Prostate gland (tissue), 2 donors: ENCODE measurements at places on chromosomes 5 and 9.

DNA sequence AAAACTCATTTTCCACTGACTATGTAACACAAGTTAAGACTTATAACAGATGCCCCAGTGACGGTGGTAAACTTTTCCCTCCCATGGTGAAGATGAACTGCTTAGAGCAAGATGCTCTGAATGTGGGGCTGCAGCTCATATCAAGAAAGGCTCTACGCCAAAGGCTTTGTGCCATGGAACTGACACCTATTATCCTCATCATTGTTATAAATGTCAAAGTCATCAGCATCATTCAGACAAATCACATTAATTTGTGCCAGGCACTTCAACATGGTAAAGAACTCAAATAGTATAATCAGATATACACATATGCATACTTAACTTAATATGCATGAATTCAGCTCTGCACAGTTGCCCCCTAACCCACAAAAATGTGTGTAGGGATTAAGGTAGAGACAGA lies 305.9 kb upstream of the ATP10B start:
- DNase-seq = no peak

- no peak for DNase-seq
Observed at GRCh38 chr5:80559244-80559643, 10.8 kb downstream of the ANKRD34B start.

- DNase-seq = no peak
Observed at GRCh38 chr9:84277646-84278045, 62.9 kb downstream of the SLC28A3 start.

DNA sequence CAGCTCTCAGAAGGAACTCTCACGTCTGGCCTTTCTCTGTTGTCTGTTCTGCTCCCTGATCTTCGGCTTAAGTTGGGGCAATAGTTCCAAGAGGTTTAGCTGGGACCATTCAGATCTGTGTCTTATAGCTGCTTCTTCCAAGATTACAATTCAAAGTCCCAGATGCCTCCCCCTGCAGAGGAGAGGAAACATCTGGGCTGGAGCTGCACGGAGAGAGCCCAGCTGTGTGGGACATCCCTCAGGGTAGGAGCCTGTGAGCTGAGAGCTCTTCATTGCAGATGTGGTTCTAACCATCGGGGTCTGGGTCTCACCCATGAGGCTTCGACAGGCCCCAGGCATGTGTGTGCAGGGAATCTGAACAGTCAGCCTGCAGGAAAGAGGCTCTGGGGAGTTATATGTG lies 9.0 kb upstream of the PHF19 start:
- no peak for DNase-seq

- DNase-seq = no peak
Observed at GRCh38 chr9:114097613-114098020, 1.5 kb downstream of the KIF12 start.

GRCh38 chr9:107862881-107863280 lies 373.3 kb upstream of the KLF4 start:
- DNase-seq = no peak

DNA sequence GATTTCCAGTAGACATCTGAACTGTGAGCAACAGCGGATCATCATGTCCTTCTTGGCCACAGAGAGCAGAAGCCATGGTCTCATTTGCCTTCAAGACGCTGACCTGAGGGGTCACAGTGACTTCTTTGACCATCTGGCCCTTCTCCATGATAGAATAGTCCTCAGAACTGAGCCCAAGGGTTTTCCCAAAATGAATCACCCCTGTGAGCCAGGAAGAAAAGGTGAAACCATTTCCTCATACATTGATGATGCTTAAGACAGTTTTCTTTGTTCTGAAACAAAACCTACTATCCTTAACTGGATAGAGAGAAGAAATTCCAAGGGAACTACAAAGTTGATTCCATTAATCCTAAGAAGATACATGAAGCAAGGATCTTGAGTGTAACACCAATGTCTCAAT lies 503.9 kb downstream of the CTNND2 start:
- DNase-seq = no peak

- no peak for DNase-seq
Observed at GRCh38 chr5:158819095-158819494, 280.6 kb downstream of the EBF1 start.

DNA sequence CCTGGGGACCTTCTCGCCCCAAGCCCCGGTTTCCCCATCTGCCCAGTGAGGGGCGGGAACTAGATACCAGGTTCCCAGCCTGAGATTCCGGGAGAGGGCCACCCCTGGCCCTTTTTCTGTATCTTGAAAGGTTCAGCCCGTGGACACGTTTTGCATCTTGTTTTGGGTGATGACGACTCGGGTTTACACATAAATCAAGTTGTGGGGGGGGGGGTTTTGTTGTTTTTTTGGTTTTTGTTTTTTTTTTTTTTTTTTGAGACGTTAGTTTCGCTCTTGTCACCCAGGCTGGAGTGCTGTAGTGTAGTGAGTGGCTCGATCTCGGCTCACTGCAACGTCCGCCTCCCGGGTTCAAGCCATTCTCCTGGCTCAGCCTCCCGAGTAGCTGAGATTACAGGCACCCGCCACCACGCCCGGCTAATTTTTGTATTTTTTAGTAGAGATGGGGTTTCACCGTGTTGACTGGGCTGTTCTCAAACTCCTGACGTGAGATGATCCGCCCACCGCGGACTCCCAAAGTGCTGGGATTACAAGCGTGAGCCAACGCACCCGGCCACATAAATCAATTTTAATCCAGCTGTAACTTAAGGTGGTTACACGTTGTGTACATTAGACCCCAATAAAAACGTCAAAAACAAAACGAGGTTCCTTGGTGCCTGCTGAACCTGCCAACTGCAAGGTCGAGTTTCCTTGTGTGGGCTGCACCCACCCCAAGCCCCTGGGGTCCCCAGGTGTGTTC lies 1.1 kb upstream of the BRD3 start:
- DNase-seq = no peak

DNA sequence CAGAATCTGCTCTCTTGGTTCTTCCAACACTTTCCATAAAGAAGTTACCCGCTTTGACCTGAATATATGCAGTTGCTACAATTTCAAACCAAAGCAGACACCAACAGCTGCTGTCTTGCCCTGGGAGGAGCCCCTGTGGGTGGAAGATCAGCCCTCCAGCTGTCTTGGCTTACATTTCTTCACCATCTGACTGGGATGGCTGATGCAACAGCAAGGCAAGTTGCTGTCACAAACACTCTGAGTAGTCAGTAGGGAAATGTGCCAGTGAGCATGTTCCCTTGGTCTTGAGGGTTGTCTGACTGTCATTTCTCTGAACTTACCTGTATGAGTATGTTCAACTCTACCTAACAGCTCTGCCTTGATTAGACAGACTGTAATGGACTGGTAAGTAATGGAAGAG lies 152.9 kb downstream of the SGCD start:
- no peak for DNase-seq

DNA sequence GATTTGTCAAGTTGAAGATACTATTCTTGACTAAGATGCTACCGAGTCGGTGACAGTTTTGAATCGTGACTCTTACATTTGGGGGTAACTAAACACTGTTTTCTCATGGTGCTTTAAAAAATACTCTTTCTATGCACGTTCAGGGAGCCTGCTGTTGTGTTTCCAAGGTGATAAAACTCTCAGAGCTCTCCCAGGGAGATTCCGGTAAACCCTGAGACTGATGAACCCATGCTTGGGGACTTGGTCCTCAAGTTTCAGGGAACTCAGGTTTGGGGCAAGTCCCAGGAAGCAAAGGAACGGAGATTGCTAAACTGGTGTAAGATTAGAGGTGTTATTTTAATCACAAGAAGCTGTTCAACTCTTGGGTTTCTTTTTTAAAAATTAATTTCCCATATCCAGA lies 1.4 kb downstream of the GDA start:
- no peak for DNase-seq

DNA sequence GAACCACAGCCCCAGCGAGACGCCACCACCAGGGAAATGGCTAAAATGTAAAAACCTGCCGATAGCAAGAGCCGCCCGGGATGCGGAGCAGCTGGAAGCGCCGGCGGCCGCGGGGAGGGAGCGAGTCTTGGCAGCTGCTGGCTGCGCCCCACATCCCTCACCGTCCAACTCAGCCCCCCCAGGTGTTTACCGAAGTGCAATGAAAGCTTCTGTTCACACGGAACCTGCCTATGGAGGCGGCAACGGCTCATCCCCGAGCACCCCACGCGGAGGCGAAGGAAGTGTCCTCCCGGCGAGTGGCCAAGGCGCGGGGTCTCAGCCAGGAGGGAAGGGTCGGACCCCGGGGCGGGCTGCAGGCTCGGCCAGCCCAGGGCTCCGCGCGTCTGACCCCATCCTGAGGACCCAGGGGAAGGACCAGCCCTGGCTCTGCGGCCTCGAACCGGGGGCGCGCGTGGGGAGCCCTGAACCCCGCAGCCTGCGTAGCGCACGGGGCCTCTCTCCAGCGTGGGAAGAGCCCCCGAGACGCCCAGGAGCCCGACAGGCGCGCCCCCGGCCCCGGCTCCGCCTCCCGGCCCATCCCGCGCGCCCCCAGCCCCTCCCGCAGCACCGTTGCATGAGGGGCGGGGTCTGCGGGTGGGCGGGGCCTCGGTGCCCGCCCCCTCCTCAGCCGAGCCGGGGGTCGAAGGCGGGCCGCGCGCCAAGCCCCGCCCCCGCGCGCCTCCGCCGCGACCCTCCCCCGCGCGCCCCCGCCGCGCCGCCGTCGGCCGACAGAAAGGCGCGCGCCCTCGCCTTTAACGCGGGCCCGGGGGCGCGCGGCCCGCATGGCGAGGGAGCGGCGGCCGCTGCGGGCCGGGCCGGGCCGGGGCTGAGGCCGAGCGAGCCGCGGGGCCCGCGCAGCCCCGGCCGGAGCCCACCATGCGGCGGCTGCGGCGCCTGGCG lies at the start of gene DIPK1B:
Gene DIPK1B, plus strand, starts transcription at position 822 of the 939 bp plus-strand sequence. Its CDS starts 94 bp downstream, at position 916.
- no peak for DNase-seq

GRCh38 chr9:134476272-134476941 lies 150.2 kb downstream of the RXRA start:
- DNase-seq = no peak

- no peak for DNase-seq
Observed at GRCh38 chr5:16849775-16850174, 86.3 kb downstream of the MYO10 start.

DNA sequence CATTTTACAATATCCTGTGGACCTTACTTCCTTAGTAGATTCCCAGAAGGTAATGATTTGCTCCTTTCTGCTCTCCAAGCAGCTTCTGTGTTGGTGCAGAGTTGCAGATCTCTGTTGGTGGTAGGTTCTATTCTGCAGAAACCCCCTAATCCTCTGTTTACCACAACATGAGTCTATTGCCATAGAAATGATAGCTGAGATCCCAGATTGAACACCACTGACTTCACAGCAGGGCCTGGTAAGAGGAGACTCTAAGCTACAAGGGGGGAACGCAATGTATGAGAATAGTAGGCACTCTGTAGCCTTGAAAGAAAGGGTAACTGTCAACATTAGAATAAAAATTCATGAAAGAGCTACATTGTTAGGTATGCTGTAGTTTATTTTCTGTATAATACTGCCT lies 59.5 kb downstream of the MUSK start:
- DNase-seq = no peak

DNA sequence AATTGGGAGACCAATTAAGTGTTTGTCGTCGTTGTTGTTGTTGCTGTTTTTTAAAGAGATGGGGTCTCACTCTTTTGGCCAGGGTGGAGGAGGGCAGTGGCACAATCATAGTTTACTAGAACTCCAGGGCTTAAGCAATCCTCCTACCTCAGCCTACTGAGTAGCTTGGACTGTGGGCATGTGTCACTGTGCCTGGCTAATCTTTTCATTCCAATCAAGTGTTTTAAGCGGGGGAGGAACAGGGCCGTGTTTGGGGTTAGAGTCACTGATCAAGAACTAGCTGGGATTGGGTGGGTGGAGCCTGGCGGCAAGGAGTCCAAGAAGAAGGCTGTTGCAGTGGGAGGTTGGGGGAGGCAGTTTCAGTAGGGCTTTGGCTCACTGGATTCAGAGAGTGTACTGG lies 13.8 kb downstream of the SNX30 start:
- no peak for DNase-seq

DNA sequence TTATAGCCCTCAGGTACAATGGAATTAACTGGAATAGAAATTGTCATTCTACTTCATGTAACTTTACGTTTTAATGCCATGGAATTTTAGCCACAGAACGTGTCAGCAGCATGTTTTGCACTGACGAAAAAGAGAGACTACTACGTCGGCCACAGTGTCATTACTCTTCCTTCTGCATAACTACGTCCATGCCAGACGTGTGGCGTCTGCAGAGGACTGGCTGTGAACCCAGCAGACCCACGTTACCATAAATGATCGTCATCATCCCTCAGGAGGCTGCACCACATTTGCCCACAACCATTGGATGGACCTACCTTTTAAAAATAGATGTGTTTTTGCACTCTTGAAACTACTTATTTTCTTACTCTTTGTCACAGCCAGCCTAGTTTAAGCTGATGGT lies 63.8 kb upstream of the ATG10 start:
- DNase-seq = no peak

GRCh38 chr5:143536364-143536763 lies 132.9 kb upstream of the NR3C1 start:
- DNase-seq = no peak

DNA sequence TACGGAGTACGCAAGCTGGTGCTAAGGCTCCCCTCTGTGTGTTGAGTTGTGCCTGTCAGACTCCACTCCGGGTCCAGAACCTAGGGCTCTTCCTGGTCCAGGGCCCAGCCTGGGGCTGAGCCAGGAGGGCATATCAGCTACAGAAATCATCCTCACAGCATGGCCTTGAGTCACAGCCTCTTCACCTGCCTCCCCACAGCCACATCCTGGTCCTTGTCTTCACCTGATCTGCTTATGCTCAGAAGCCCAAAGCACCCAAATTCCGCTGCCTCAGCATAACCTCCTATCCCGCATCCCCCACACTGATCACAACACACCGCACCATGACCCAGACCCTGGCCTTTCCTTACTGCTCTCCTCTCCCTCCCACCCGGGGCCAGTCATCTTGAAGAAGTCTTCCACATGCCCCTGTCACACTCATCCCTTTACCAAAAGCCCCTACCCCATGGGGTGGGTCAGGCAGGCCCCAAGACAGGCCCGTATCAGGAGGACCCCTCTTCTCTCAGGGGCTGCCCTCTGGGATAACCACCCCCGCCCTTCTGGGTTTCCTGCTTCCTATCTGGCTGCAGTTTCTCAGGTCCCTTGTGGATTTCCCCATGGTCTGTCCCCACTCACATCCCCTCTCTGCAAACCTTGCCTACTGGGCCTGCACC lies 1.3 kb upstream of the IL3 start:
- no peak for DNase-seq

DNA sequence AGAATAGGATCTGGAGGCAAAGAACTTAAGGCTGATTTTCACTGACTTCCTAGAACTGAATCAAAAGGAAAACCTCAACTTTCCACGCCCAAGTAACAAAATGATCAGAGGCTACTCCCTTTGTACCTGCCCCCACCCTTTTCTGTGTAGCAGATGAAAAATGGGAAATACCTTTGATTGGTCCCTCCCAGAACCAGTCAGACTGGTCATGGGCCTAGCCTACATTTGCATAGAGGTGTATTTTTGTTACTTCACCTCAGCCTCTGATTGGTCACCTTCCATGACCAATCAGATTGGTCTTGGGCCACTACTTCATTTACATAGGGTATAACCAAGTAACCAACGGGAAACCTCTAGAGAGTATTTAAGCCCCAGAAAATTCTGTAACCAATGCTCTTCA lies 1553.5 kb upstream of the C9orf72 start:
- no peak for DNase-seq
